CD8-positive, alpha-beta memory T cell (primary cell): ENCODE measurements at places on chromosomes 5 and 9.

DNA sequence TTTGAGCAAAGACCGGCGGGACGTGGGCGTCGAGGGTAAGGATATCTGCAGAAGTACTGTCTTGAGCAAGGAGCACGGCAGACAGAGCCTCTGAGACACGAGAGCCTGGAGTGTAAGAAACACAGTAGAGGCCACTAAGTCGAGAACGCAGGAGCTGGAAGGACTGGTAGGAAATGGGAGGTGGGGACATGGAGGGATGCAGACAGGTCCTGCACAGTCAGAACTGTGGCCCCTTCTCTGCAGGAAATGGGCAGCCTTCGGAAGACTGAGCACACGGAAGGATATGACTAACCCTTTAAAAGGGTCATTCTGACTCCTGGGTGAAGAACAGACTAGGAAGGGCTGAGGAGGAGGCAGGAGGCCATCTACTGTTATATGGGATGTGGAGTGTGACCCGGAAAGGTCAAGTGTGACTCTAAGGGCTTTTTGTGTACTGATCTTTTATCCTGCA, 1.4 kb upstream of the CAMSAP1 start:
- no peak for DNase-seq

GRCh38 chr9:134525841-134526583, 115.6 kb upstream of the COL5A1 start:
- no peak for DNase-seq

DNA sequence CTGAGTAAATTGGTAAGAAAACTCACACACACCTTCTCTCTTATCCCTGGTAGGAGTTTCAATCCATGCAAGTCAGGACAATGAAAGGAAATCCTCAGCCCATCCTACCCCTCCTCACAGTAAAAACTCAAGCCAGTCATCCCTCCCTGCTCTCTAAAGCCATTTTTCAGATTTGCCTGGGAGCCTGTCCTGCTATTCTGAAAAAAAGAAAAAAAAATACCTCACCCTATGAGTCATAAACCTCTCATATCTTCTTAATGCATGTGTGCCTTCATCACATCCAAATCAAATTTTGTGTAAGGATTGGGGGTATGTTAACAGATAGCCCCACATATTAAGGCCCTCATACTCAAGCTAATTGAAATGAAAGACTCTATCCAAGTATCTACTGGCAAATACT, 14.1 kb downstream of the UGT3A2 start:
- DNase-seq = no peak

DNA sequence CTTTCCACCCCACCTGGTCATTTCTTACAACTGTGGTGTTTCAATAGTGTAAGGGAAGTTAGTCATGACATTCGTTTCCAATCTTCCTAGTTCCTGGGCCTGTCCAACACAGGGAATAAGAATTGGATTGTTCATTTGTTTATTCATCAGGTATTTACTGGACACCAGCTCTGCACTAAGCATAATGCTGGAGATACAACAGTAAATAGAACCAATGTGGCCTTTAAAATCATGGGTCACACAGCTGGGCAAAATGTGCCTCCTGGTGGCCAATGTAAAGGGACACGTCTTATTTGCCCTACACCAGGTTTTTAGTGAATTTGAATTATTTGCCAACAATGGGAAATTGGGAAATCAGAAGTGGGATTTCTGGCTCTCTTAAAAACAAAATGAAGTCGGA, 10.4 kb downstream of the ABLIM3 start:
- DNase-seq = no peak

DNA sequence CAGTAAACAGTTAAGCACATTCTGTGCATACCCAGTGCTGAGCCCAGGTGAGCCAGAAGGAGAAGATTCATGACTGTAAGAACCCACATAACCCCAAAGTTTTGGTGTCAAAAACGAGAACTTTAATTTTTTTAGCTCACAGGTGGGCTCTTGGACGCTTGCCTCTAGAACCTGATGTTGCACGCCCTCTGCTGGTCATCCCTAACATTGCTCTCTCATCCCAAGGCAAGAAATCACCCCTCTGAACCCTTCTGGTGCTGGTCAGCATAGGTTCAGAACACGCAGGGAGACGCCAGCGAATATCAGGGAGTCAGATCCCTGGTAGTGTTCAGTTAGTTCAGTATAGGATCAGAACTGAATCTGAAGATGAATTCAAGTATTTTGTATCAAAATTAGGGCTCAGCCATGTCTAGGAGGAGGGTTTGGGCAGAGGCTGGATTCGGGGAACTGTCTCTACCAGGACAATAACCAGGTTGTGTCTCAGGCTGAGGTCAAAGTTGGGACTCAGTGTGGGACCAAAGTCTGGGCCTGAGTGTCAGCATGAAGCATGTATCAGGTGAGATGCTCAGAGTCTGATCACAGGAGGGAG, 4.1 kb upstream of the DNAJB5 start:
- peak; percentile 36 for DNase-seq

- DNase-seq = no peak
Observed at GRCh38 chr5:1004461-1005248, 3.9 kb upstream of the NKD2 start.

DNA sequence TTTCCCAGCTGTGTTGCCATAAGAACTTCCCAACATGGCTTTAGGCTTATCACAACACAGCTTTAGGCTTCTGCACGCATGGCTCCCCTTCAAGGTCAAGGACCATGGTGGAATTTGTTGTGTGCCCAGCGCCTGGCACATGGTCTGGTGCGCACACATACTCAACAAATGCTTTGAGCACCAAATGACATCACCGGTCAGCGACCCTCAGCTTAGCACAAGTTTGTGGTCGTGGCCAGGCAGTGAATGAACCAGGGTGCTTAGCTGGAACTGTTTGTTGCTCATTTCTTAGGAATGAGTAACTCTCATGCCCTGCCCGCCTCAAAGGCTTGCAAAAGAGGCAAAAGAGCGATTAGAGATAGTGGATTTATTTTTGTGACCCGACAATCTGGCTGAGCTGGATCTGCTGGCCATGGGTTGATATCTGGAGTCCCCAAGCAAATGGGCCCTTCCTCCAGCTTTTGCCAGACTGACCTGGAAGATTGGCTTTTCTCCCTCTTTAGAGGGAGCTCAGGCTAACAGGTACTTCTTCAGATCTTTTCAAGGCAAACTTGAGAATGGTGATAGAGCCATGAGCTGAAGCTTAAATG, 58.9 kb downstream of the DAP start:
- no peak for DNase-seq

- DNase-seq = no peak
Observed at GRCh38 chr5:81751836-81752643, 1.1 kb upstream of the SSBP2 start.

- DNase-seq = no peak
Observed at GRCh38 chr5:109334056-109334455, 75.7 kb downstream of the PJA2 start.

- DNase-seq = no peak
Observed at GRCh38 chr5:6496207-6496584, 47.5 kb downstream of the UBE2QL1 start.

- no peak for DNase-seq
Observed at GRCh38 chr5:127370631-127371030, 80.0 kb downstream of the MEGF10 start.

GRCh38 chr5:127684726-127685467, 18.3 kb upstream of the CCDC192 start:
- no peak for DNase-seq

GRCh38 chr5:1523480-1523792, 324 bp downstream of the LPCAT1 start:
- no peak for DNase-seq

GRCh38 chr5:137296213-137296781, 202.8 kb downstream of the SPOCK1 start:
- no peak for DNase-seq

- DNase-seq = no peak
Observed at GRCh38 chr9:93223260-93224180, 39.6 kb downstream of the WNK2 start.

DNA sequence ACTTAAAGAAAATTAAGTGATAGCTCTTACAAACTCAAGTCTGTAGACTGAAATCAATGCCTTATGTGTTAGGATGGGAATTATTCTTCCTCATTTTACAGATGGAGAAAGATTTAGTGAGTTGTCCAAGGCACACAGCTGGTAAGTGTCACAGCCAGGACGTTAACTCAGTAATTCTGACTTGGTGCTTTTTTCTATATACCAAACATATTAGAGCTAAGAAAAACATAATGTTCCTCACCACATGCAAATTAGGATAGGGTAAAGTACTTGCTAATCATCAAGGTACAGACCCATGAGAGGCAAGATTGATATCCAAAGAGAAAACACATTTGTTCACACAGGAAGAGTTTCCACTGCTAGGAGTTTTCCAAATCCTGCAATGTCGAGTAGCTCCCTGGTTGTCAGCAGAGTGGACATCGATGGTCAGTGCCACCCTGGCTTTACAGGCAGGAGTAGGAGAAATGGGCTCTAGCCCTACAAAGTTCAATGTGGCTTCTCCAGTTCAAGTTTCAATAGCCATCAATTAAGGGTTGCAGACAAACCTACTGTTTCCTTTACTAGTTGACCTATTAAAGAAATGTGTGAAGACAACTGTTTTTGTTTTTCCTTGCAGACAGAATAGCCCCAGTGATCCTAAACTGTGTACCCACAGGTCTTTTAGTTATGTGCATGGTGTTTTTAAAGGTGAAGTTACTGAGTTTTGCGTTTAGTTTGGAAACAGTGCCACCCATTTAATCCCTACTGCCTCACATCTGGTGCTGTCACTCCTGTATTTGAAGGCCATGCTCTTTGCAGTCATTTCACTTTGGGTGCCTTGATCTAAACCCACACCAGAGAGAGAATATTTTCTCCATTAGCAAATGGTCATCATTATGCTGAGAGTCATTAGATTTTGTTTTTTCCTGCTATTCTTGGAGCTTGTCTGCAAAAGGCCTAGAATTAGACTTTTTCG, 460.8 kb upstream of the SMARCA2 start:
- no peak for DNase-seq

DNA sequence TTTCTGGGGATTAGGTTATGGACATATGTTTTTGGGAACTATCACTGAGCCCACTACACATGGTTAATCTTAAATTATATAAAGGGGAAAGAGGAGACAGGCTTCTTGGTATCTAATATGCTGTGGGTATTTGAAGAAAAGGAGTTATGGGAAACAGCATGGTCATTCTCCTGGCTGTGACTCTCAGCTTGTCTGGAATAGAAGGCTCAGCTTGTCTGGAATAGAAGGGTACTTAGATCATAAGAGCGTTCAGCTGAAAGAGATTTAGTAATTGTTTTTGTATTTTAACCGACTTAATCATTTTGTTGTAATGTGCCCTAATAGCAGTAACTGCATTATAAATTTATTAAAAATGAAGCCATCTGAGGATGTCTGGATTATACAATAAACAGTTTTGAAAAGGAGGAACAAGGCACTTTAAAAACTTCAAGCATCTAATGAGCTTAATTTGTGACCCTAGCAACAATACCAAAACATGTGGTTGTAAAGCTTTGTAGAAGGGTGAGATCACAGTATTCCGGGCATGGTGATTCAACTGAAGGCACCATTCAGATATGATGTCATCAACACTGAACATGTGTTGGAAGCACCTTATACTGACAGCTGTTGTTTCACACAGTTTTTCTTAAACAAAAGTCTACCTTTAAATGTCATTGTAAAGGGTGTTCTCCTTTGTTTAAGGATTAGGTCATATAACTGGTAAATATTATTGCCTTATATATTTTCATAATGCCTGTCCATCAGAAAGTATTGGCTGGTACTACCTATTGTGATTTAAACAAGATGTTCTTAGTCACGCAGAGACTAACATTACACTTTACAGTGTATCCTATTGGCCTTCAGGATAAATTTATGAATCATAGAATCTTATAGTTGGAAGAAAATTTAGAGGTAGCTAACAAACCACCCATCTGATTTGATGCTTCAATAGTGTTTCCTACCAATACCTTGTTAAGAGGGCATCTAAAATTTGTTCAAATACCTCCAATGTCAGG, 2174.1 kb upstream of the WWC1 start:
- DNase-seq = no peak

- DNase-seq = no peak
Observed at GRCh38 chr5:145568581-145568980, 266.6 kb downstream of the PRELID2 start.

GRCh38 chr9:133127340-133127981, 6.4 kb upstream of the RALGDS start:
- no peak for DNase-seq

GRCh38 chr5:94025788-94026473, 284.5 kb upstream of the POU5F2 start:
- DNase-seq = no peak

- no peak for DNase-seq
Observed at GRCh38 chr5:14705556-14705955, 41.0 kb downstream of the OTULIN start.

DNA sequence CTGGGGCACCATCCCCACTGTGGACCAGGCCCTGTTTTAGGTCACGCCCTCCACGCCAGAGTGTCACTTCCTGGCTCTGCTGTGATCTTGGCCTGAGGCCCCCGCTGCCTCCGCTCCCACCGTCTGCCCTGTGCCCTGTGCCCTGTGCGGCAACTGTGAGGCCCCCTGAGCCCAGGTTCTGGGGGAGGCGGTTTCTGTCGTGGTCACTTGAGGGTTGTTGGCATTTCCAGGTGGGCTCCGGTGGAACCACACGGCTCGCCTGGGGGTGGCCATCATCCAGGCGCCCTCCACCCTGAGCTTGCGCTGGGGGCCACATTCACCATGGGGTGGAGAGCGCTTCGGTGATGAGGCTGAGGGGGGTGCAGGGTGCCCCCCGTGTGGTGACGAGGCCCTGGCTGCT, 6.6 kb downstream of the DPP7 start:
- DNase-seq = no peak

DNA sequence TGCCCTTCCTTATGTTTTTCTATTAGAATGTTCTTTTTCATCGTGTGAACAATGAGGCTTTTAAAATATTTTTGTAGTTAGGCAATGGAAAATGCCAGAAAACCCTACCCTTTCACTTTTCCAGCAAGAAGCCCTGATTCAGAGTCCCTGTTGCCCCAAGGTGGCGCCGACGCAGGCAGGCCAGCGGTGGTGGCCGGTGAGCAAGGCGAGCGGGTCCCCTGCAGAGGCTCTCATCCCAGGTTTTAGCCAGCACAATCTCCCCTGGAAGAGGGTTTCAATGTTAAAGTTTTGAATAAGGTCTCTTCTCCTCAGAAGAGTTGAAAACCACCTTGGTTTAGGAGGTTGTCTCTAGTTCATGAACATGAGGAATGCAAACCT, 40.8 kb upstream of the CKMT2 start:
- no peak for DNase-seq

DNA sequence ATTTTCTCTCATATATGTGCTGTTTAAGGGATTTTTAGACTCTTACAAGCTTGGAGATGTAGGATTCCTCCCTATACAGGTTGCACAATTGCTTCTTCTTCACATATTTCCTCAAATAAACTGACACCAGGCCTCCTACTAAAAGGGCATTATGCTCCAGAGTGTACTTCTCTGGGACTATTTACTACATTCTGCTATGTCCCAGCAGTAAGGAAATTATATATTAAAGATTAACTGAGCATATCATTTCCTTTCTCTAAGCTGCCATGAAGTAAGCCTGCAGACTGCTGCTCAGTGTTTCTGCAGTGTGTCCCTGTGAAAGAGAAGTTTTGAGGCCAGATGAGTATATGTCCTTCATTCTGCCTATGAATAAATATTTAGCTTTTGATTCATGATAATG, 356.9 kb upstream of the NUDT12 start:
- DNase-seq = no peak

- DNase-seq = no peak
Observed at GRCh38 chr9:16870596-16871335, at the start of gene BNC2. Gene BNC2, minus strand, starts transcription at chr9:16870670. Its CDS starts 22 bp downstream, at chr9:16870648.
